Hippocampal formation (tissue), 2 donors: ENCODE measurements at places on chromosomes 16 and 17.

- DNase-seq, result no peak
Measured at GRCh38 chr17:9284884-9285283, 263.6 kb downstream of the NTN1 start.

DNA sequence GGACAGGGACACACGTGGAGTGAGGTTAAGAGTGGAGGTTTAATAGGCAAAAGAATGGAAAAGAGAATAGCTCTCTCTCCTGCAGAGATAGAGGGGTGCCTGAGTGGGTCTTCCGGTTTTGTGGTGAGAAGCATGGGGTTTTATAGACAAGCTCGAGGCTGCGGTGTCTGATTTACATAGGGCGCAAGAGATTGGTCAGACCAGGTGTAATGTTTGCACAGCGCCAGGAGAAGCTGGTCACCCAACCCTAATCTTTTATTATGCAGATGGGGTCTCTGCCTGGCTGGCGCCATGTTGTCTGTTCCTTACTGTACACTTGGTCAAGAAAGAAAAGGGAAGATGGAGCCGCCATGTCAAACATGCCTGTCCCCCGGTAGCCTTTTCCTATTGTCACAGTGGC is 44.5 kb upstream of the MLYCD start:
- DNase-seq, result no peak

- DNase-seq, result no peak
Measured at GRCh38 chr17:58626905-58627304, 64.9 kb downstream of the TEX14 start.

DNA sequence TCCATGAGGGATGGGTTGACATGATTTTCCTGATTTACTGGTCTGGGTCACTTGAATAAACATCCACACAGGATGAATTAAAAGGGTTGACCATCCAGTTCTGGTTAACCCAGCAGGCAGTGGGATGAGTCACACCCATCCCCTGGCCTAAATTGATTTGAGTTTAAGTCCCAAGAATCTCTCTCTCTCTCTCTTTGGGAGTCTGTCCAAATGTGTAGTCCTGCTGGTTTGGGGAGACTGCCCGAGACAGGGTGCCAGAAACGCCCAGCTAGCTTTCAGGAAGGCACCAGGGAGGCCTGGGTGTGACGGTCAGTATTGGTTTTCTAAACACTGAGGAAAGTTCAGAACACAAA is 38.8 kb downstream of the SCPEP1 start:
- no peak for DNase-seq

DNA sequence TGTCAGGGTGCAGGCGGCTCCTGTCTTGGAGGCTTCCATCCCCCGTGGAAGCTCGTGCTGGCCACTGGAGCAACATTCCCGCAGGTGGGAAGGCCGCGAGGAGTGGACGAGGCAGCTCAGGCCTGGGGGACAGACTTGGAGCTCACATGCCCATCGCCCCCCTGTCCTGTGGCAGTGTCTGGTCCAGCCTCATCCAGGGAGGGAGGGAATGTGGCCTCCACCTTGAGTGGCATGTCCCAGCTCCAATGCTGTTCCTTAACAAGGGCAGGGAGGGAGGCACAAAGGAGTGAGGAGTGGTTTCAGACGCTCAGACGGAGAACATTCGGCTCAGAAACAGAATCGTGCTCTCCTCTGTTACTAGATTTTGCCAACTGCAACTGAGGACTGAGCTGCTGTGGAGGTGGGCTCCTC is 159.4 kb upstream of the CHMP6 start:
- DNase-seq, result no peak

GRCh38 chr17:8222380-8222629 is 11.9 kb upstream of the AURKB start:
- peak; percentile 74 for DNase-seq

DNA sequence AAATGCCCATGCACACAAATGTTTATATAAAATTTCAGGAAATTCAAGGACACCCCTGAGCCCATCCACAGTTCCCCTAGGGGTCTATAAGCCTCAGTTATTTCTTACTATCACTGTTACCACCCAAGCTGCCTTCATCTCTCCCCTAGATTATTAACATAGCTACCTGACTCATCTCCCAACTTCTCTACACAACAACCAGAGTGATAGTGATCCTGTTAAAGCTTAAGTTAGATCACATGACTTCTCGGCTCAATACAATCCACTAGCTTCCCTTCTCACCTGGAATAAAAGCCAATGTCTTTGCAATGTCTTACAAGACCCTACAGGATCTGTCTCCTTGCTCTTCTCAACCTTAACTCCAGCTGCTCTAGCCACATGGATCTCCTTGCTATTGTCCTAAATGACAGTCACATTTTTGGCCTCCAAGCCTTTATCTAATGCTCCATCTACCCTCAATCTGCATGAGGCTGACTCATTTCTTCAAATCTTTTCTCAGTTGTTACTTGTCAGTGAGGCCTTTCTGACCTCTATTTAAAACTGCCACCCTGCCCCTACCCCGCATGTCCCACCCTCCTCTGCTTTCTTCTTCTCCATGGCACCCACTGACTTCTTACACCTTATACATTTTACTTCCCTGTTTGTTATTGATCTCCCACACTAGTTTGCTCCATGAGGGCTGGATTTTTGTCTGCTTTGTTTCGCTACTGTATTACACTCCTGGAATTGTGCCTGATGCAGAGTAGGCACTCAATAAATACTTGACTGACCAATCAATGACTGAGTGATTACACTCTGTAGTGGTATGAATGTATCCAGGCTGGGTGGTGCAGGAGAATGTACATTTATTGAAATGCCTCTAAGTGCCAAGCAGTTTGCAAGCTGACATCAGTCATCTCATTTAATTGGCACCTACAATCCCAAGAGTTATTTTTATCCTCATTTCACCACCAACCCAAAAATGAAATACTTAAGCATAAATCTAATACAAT is 5.2 kb upstream of the LIG3 start:
- DNase-seq, result no peak

DNA sequence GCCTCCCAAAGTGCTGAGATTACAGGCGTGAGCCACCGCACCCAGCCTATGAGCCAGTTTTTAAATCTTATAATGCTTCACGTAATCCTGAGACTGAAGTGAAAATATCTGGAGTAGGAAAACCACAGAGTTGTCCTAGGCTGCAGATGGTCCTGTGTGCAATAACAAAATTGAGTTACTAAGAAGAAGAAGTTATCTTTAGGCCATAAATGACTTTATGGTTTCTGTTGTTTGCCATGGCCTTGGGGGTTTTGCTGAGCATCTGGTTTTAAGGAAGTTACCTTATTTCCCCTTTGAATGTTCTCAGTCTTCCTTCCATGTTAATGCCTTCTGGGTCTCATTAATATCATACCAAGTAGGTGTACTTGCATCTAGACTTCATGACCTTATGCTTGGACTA is 16.5 kb downstream of the NMT1 start:
- DNase-seq, result no peak

GRCh38 chr17:48055531-48056245 is 7.5 kb downstream of the NFE2L1 start:
- DNase-seq, result no peak

- DNase-seq, result no peak
Measured at GRCh38 chr16:87240211-87241136, 76.7 kb downstream of the C16orf95 start.

DNA sequence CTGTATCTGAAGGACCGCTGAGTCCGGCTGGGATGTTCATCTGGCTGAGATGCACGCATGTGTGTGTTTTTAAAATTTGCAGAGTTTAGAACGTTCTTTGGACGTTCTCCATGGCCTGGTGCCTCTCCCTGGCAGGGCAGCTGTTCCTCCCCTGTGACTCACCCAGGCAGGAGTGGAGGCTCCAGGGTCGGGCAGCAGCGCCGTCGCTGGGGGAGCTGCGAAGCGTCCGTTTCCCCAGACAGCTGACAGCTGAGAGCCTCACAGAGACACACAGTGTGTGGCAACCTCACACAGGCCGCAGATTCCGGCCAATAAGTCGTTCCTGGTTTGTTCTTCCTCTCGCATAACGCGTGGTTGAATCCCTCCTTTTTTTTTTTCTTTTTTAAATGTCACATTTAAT is 80.6 kb downstream of the OR1D5 start:
- DNase-seq, result peak; percentile 69

- no peak for DNase-seq
Measured at GRCh38 chr16:27174007-27174406, 29.3 kb upstream of the KDM8 start.

GRCh38 chr16:89230255-89230654 is 12.8 kb downstream of the ZNF778 start:
- DNase-seq, result no peak

- no peak for DNase-seq
Measured at GRCh38 chr17:78337244-78338109, 22.4 kb downstream of the SOCS3 start.

DNA sequence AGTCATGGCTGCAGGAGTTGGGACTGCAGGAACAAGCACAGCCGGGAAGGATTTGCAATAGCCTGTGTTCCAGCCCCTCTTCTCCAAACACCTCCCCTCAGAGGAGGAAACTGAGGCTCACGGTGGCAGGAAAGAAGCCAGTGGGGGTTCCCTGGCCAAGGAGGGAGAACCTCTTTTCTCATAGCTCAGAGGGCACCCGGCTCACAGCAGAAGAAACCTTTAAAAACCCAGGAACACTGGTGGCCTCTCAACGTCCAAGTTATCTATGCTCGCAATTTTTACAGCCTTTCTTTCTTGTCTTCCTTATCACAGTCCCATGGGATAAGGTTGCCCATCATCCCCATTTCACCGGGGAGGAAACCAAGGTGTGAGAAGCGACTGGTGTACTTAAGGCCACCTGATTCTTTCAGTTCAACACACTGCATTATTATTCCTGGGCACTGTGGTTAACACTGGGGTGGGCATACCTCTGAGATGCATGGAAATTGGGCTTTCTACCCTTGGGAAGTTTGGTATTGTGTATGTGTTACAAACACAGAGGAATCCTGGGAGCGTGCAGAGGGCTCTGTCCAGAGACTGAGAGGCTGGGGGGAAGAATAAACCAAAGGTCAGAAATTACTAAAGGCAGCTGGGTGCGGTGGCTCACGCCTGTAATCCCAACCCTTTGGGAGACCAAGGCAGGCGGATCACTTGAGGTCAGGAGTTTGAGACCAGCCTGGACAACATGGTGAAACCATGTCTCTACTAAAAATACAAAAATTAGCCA is 791 bp upstream of the ZNF629 start:
- DNase-seq, result no peak

- DNase-seq, result no peak
Measured at GRCh38 chr17:13074026-13074425, 56.2 kb upstream of the ELAC2 start.
